Bronchial epithelial cell (primary cell): ENCODE measurements at places on chromosomes 4 and X. TPM values are rescaled to one million over a fixed set of nuclear protein-coding genes. Genes with fewer than 3 reads are reported as not detected.

ASMT gene
- total RNA-seq = under 0.01 and 0.13 TPM in 2 replicates

GRIPAP1 gene
- 24.5 and 35.8 TPM in 2 replicates for total RNA-seq

CPZ gene
- 0.26 TPM in 1 of 2 replicates, not detected in the other for total RNA-seq

DCHS2 gene
- total RNA-seq = not detected in 2 replicates

SEPTIN6 gene
- total RNA-seq = 1.6 and 1.7 TPM in 2 replicates

MTMR8 gene
- 1.3 and 3.1 TPM in 2 replicates for total RNA-seq

SRPX2 gene
- 9.0 and 31.6 TPM in 2 replicates for total RNA-seq

ASB5 gene
- not detected in 2 replicates for total RNA-seq

APLN gene
- total RNA-seq = under 0.01 and 0.13 TPM in 2 replicates

DRP2 gene
- total RNA-seq = not detected in 2 replicates

TREX2 gene
- total RNA-seq = 2.3 and 5.5 TPM in 2 replicates

ADGRG2 gene
- total RNA-seq = 0.13 and 0.26 TPM in 2 replicates

TMEM144 gene
- total RNA-seq = 4.2 and 6.9 TPM in 2 replicates

TNIP3 gene
- not detected in 2 replicates for total RNA-seq

DDX53 gene
- not detected in 2 replicates for total RNA-seq

GPR50 gene
- not detected in 2 replicates for total RNA-seq

AREG gene
- 197 and 272 TPM in 2 replicates for total RNA-seq

MAGEB6B gene
- total RNA-seq = not detected in 2 replicates

TRIM2 gene
- total RNA-seq = 7.1 and 23.4 TPM in 2 replicates

TDO2 gene
- 0.38 TPM in 1 of 2 replicates, not detected in the other for total RNA-seq

GLRA2 gene
- not detected in 2 replicates for total RNA-seq

MAGEA3 gene
- total RNA-seq = not detected in 2 replicates

CASP3 gene
- 23.7 and 37.0 TPM in 2 replicates for total RNA-seq

XAGE1A gene
- not detected in 2 replicates for total RNA-seq

PCDH10 gene
- total RNA-seq = under 0.01 TPM in 2 replicates
